ENCODE measurements at places on chromosomes 5 and 9. TPM values are rescaled to one million over a fixed set of nuclear protein-coding genes. Genes with fewer than 3 reads are reported as not detected.

Gene EXD3
- total RNA-seq: 38.2 TPM

Gene TOR4A
- 14.0 TPM for total RNA-seq

Gene SPINK7
- total RNA-seq: not detected

Gene STARD4
- 13.6 TPM for total RNA-seq

Gene SPATA31E1
- total RNA-seq: not detected

Gene SCGB3A2
- not detected for total RNA-seq

Gene CCL27
- total RNA-seq: not detected

Gene NR5A1
- not detected for total RNA-seq

Gene GKAP1
- 10.2 TPM for total RNA-seq

Gene CCL21
- total RNA-seq: 13.0 TPM

Gene PLAC8L1
- not detected for total RNA-seq

Gene AMBP
- total RNA-seq: not detected

Gene HSD17B3
- 2.2 TPM for total RNA-seq

Gene PCDHGA1
- 0.91 TPM for total RNA-seq

Gene GABRA1
- not detected for total RNA-seq

Gene PIP5K1B
- total RNA-seq: 8.2 TPM

Gene SPIN1
- total RNA-seq: 93.3 TPM

Gene PLEKHG4B
- not detected for total RNA-seq

Gene LRRTM2
- total RNA-seq: 0.36 TPM

Gene LEAP2
- total RNA-seq: 1.3 TPM

Gene RGS14
- 8.8 TPM for total RNA-seq

Gene FGF10
- 11.3 TPM for total RNA-seq

Gene SLC36A2
- not detected for total RNA-seq

Gene SLC27A6
- total RNA-seq: 0.16 TPM

Gene UGT3A2
- total RNA-seq: not detected

Gene DCANP1
- total RNA-seq: not detected

Gene IGFBPL1
- 5.9 TPM for total RNA-seq

Gene SHISAL2B
- total RNA-seq: not detected
